ENCODE measurements at places on chromosomes 1 and 21.

- peak; percentile 10 for DNase-seq
Observed at GRCh38 chr1:47941609-47942239, 55.5 kb downstream of the TRABD2B start.

DNA sequence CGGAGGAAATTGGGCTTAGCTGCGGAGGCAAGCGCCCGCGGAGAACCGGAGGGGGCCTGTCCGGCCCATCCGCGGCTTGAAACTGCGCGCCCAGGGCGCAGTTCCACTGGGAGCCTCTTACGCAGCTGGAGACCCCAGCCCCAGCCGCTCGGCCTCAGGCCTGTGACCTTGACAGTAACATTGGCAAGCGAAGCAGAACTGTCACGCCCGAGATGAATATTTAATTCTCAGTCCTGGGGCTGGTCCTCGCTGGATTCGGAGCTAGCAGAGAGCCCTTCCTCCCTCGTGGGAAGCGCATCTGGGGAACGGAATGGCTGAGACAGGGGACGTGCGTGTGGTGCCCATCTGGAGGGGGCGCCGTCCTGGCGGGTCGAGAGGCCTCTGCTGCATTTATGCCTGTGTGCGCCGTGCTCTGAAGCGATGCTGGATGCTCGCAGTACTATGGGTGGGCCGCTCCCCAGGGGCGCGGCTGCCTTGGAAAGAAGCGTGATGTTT is 928 bp downstream of the SLC6A17 start:
- no peak for DNase-seq

DNA sequence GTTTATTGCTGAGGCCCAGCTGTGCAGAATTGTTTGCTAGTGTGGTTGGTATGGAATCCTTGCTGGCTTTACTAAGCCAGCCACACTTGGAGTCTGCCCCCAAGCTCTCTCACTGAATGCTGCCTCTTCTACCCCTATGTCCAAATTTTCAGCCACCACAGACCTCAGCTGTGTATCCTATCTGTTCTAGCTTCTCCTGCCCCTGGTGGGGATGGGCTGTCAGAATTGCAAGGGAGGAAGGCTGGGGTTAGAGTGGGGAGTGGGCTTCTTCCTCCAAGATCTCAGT is 4.4 kb downstream of the NHLH1 start:
- DNase-seq: no peak

DNA sequence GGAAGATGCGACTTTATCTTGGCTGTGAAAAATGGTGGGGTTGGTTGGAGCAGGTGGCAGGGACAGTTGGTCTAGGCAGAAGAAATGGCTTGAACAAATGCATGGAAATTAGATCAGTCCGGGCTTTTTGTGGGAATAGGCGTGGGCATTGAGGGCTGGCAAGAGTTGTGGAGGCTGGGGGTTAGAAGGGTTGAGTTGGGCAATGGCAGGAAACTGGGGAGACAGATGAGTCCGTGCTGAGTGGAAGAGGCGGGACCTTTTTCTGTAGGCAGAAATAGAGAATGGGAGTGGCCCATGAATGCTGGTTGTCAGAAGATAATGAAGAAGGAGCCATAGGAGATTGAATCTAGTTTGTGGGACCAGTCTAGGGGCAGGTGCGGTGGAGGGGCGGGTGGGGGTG is 6.9 kb downstream of the PDPN start:
- DNase-seq: no peak

- no peak for DNase-seq
Observed at GRCh38 chr21:41961282-41961701, 7.5 kb upstream of the C2CD2 start.

- DNase-seq: no peak
Observed at GRCh38 chr1:88662723-88663122, 21.4 kb upstream of the PKN2 start.

DNA sequence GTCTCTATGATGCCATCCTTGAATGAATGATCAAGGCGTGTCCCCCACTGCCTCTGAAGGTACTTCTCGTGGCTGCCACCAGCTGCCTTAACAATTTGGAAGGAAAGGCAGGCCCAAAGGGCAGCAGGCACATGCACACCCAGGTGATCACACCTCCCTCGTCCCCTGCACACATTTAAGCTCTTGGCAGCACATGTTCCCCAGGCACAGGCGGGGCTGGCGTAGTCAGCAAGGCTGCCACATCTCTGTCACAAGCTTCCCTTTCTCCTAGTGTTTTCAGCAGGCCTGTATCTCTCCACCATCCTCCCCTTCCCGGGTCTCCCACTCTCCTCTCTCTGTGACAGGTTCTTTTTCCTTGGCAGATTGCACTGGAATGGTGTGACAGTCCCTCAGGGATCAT is 111.9 kb downstream of the CACNA1E start:
- no peak for DNase-seq

DNA sequence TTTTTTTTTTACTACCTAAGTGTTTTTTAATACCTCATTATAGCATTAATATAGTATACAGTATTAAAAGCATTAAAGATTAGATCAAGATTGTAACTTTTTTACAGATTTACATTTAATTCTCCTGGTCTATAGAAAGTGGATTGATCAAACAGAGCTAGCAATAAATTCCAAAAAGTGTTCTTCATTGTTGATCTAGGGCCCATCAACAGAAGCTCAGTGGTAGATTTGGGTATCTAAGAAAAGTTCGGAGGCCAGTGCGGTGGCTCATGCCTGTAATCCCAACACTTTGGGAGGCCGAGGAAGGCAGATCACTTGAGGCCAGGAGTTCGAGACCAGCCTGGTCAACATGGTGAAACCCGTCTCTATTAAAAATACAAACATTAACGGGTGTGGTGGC is 12.5 kb downstream of the NUP210L start:
- DNase-seq: no peak

DNA sequence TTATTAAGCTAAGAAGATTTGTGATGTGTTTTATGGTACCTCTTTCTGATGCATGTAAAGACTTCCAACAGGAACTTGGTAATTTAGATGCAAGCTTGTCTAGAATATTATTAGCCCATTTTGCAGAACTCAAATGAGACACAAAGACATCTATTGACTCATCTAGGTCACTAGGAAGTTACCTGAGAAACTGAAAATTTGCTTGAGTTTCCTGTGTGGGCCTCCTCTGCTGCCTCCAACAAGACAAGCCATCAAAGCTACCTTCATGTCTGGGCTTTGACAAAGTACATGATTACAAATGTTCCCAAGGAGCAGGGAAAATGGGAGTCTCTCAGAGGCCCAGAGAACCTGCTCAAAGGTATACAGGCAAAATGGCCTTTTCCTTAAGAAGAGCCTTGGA is 5.6 kb downstream of the RUNX1 start:
- DNase-seq: no peak

DNA sequence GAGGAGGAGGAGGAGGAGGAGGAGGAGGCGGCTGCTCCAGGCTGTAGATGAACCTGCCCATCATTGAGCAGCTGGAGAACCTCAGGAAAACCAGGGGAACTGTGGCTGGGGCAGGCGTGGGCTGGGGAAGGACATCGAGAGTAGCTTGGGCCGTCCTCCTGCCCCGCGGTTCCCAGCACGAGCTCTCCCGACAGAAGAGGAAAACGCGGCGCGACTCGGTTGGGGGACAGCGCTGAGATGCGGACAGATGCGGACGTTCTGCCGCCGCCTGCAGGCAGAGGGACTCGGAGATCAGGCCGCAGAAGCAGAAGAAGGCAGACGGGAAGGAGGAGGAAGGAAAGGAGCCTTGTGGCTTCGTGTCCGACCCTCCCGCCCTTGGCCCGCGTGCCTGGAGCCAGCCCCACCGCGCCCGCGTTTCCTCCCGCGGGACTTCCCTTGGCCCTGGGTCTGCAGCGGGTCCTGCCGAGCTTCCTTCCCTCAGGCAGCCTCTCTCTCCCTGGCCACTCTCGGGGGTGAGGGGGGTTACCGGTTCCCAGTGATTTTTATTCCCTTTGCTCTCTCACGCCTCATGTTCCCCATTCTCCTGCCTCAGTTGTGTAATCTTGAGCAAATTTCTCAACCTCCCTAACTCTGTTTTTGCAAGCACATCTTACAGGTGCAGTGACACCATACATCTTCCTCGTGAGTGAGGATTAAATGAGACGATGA is 1.7 kb upstream of the TNFRSF9 start:
- DNase-seq: no peak

DNA sequence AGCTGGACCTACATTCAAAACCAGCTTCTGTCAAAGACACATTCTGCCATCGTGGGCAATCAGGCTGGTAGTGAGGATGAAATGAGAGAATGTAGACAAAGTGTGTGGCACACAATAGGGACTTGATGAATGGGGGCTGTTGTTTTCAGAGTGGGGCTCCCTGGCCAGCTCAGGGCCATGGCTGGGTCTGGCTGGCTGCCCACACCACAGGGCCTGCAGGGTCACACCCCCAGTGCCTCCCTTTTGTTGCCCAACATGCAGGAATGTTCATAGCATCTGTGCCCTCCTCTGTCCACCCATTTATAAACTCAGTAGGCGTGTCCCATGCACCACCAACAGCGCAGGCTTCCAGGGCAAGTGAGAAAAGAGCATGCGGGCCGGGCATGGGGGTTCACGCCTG is 20.8 kb upstream of the ECE1 start:
- DNase-seq: no peak

DNA sequence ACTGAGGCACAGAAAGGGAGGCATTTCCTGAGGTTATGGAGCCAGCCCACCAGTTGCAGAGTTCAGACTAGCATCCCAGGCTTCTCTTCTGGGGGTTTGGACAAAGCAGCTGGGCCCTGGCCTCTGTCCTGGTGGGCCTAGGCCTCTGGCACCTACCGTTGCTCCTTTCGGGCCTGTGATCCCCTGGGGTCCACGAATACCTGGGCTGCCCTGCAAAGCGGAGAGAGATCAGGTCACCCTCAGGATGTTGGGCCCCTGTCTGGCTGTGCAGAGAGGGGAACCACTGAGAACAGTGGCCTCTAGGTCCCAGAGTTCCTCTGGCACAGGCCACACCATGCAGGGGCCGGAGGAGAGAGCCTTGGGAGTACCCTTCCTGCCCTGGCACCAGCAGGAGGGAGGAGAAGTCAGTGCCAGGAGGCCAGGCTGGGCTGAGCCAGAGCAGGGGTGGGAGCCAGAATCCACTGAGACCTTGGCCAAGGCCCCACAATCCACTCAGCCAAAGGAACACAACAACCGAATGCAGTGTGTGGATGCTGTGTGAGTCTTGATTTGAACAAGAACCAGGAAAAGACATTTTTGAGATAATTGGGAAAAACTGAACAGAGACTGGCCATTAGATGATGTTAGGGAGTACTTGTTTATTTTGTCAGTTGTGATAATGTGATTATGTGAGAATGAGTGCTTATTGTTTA is 8.9 kb downstream of the COL9A2 start:
- no peak for DNase-seq

GRCh38 chr1:234395297-234395696 is 22.0 kb downstream of the COA6 start:
- DNase-seq: no peak

DNA sequence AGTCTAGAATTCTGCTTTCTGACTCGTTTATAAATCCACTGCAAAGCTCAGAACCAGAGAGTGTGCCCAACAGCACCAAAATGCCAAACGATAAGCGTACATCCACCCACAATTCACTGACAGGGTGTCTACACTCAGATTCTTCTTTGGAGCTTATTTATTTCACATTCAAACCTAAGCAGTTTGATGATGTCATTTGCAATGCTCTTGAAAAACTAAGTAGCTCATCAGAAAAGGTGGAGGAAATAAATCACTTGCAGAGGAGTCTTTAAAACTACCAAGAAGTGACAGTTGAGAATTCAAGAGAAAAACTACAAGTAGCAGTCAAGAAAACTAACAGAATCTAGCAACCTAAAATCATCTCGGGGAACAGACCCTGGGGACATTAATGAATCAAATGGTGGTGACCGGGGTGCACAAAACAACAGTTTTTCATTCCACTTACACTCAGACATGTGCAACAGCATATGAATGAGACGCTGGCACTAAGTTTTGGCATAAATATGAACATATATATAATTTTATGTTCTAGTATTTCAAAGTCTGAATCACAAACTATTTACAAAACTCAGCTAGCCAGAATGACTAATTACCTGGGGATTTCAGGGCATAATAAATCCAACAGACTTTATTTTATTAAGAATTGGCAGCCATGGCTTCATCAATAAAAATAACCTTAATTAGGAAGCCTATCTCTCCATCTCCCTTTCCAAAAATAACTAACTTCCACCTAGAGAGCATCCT is 119.4 kb downstream of the SIPA1L2 start:
- no peak for DNase-seq

GRCh38 chr1:40312238-40313205 is 4.6 kb downstream of the COL9A2 start:
- DNase-seq: no peak

DNA sequence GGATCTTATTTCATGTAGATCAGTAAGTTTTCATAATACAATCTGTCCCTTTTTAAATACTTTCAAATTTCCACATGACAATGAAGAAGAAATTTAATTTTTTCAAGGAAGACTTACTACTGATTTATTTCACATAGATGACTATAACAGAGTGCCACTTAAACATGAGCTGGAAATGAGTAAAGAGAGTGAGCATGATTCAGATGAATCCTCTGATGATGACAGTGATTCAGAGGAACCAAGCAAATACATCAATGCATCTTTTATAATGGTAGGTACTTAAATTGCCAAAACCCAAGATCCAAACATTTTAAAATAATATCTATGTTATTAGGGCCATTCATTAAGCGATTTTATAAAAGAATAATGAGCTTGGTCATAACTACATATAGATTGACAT is 110.4 kb downstream of the PTPRC start:
- no peak for DNase-seq

GRCh38 chr1:58005212-58005611 is 541.3 kb downstream of the OMA1 start:
- DNase-seq: no peak

DNA sequence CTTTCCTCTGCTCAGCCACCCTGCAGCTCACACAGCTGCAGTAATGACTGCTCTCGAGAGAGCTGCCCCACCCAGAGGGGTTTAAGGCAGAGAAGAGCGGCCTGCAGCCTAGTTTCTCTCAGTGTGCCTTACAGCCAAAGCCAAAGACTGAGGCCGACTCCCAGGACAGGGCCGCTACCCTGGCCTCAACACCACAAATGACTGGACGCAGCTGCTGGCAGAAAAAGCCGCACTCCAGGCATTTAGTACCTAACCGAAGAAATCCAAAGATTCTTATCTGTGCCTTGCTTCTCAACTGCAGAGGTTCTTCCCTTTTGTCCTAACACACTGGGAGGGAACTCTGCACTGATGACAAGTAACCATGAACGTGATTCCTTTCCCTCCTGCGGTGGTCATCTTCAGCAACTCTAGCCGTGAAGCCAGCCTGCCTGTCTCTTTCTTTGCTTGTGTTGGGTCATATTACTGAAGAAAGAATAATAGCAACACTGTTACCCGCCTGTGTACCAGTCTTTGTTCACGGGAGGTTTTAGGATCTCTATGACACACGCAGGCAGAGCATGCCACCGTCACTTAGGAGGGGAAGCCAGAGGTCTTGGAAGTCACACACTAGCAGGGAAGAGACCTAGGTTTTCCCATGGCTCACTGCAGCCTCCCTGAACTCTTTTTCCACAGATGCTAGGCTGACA is 202.7 kb downstream of the RHOU start:
- no peak for DNase-seq

- no peak for DNase-seq
Observed at GRCh38 chr1:83034851-83035250, 964.1 kb downstream of the TTLL7 start.

All from fibroblast of skin of left biceps (primary cell).